ENCODE measurements at places on chromosomes 16 and 17.
A peak's percentile ranks its signal among the peaks of the same experiment; 100 is the strongest.

DNA sequence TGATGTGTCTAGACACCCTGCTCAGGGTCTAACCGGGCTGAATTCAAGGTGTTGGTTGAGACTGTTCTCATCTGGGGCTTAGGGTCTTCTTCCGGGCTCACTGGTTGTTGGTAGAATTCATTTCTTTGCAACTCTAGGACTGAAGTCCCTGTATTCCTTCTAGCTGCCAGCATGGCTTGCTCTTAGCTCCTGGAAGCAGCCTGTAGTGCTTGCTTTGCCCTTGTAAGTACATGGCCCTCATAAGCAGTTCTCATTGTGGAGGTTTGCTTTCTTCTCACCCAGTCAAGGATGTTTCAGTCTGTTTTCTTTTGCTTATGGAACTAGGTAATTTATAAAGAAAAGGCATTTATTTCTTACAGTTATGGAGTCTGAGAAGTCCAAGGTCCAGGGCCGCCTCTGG is 26.3 kb downstream of the COX10 start:
- no peak for DNase-seq

GRCh38 chr16:88931936-88932335 is 45.1 kb downstream of the CBFA2T3 start:
- DNase-seq: no peak

DNA sequence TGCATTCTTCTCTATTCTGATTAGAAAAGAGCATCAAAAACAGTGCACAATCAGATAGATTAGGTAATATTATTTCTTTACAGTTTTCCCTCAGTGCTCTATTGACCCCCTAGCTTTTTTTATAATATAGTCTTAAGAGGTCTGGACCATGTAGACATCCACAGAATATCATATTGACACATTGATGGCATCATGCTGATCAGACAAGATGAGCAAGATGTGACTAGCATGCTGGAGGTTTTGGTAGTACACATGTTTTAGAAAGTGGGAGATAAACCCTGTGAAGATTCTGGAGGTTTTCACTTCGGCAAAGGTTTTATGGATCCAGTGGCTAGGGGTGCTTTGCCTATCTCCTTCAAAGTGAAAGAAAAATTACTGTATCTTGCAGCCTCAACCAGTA is 2.8 kb upstream of the ABCA8 start:
- no peak for DNase-seq

DNA sequence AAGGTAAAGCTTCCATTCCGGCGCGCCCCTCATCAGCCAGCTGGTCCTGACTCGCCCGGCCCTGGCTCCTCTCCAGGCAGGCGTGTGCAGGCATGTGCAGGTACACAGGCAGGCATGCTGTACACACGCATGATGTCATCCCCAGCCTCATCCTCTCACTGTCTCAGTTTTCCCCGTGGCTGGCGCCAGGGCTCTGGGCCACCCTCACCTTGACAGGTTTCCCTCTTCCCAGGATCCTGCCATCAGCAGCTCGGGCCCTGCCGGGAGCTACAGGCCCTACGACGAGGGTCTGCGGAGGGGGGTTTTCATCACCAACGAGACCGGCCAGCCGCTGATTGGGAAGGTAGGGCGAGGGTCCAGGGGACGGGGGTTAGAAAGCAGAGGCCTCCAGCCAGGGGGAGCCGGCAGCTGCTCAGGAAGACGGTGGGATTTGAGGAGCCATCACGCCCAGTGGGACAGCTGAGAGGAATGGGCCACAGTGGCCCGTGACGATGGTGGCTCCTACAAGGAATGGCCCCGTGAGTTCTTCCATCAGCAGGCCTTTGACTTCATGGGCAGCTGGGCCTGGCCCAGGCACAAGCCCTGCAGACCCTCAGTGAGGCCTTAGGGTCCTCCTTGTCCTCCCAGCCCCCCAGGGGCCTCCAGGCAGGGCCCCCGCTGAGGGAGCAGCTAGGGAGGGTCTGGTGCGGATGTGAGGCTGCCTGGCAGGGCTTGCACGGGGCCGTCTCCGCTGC is 8.5 kb downstream of the GAA start:
- DNase-seq: no peak

- peak; percentile 43 for DNase-seq
Measured at GRCh38 chr16:12262454-12263180, 286.1 kb downstream of the SNX29 start.

DNA sequence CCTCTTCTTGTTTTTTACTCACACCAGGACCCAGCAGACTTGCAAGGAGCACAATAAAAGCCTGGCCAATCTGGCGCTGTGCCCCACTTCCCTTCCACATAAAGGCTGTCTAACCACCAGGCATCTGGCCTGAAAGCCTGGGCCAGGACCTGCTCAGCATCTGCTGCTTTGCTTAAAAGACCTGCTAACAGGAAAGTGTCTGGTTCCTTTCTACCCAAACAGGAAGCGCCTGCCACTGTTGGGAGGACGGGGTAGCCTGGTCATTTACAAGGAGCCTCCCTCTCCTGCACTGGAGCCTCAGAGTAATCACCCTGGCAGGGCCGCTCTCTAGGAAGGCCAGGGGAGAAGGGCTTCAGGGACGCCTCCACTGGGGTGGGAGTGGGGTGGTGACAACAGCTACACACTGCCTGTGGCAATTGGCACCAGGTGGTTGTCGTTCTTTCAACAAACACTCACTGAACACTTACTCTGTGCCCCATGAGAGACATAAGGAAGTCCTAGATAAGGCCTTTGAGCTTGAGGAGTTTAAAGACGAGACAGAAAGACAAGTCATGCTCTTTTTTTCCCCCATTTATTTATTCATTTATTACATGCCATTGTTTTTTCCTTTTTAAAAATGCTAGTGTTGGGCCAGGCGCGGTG is 6.3 kb upstream of the MMP28 start:
- DNase-seq: peak; percentile 85

DNA sequence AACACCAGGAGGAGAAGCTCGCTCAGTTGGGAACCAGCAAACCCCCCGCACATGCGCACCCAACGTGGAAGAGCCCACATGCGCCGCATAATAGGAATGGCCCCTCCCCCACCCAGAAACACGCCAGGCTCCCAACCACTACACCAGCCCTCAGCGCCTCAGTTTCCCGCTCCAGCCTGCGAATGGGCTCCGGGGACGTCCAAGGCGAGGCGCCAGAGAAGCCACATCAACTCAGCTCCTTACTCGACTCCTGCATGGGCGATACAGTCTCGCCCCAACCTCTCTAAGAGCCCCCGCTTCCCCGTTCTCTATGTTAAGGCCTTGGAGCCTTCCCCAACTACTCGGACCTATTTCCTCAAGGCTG is 504 bp downstream of the SRSF1 start:
- peak; percentile 90 for DNase-seq

GRCh38 chr17:33725675-33726271 is 432.7 kb upstream of the ASIC2 start:
- peak; percentile 23 for DNase-seq

GRCh38 chr17:66115246-66115645 is 76.7 kb downstream of the CEP112 start:
- DNase-seq: no peak

DNA sequence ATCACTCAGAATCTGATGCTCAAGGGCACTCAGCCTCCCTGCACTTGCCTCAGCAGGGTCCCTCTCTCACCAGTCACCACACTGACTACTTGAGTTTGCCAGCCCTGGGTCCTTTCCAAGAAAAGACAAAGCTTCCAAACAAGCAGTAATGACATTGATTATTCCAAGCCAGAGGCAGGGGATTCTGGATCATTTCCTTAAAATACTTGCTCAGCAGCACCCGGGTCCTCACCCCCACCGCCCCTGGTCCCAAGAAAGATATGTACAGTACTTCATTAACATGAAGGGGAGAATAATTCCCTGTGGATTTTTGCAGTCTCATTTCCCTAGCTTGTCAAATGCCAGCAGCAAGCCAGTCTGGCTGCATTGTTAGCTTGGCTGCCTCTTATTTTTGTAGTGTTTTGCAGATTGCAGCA is 83.2 kb upstream of the GNAO1 start:
- DNase-seq: peak; percentile 76

- DNase-seq: no peak
Measured at GRCh38 chr17:76081295-76082210, 2.6 kb downstream of the ZACN start.

DNA sequence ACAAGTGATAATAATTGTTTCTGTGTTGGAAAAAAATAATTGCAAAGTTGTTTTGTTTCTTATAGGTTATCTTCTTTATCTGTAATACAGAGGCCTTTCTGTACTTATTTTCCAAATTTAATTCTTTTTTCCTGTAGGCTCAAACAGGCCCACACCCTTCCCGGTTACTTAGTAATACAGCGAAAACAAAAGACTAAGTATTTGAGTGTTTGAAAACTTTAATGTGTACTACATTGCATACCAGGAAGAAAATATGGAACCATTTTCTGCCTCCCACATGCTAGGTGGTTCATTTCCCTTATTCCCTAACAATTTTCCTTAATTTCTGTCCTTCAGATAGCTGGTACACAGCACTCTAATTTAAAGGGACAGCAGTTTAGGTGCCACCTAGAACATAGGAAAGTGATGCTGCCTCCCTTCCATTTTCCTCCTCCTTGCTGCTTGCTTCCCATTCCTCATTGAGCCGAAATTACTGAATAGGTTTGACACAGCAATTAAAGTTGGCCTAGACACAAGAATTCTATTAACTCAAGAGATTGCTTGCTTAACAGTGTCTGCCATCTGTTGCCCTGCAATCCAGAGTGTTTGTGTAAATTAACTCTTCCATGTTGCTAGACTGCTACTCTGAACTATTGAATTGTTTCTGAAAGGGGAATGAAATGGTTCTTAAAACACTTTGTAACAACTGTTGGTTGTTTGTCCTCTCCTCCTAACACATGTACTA is 24.2 kb downstream of the CYB5B start:
- DNase-seq: peak; percentile 13

DNA sequence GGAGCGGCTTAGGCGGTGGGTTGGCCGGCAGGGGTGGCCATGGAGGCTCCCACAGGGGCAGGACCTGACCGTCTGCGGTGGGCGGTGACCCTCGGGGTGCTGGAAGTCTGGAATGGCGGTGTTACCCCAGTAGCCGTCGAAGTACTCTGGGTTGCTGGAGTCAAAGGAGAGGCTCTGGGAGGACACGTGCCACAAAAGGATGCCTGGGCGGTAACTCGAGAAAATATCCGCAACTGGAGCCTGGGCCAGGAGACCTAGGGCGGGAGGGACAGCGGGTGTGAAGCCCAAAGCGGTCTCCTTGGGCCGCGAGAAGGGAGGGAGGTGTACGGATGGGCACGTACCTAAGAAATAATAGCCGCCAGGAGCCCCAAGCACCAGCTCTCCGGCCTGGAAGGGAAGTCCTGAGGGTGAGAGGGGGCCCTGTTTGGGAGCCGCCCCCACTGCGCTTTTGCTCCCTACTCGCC is 4.6 kb downstream of the ITGA2B start:
- no peak for DNase-seq

DNA sequence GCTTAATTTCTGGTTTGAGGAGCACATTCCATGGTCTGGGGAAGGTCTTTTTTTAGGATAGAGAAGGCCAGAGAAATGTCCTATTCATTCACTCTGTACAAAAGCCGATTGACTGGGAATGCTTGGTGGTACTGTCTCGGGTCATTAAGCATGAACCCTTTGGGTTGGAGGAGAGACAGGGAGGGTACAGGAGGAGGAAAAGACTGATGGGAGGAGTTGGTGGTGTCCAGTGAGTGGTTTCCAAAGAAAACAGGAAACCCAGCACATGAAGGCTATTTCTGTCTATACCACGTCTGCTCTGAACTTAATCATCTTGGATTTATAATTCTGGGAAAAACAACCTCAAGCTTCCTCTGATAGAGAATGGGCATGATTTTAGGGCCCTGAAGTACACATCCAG is 111.9 kb downstream of the XYLT1 start:
- DNase-seq: no peak

DNA sequence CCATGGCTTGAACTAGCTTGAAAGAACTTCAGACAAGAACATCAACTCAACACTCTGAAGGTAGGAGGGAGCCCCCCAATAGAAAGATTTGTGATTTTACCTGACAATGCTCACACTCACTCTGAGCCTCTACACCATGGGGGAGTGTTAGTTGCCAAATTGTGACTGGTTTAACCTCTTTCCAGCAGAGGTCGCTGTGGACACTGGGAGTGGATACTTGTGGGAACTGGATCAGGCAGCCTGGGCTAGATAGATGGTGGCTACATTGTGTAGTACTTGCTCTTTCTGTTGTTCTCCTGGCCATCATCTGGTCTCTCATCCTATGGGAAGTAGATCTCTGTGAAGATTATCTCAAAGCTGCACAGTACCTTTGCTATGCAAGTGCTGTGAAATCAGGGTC is 2.9 kb downstream of the SMPD3 start:
- DNase-seq: peak; percentile 72

- no peak for DNase-seq
Measured at GRCh38 chr17:66949501-66949900, 15.0 kb upstream of the CACNG4 start.

DNA sequence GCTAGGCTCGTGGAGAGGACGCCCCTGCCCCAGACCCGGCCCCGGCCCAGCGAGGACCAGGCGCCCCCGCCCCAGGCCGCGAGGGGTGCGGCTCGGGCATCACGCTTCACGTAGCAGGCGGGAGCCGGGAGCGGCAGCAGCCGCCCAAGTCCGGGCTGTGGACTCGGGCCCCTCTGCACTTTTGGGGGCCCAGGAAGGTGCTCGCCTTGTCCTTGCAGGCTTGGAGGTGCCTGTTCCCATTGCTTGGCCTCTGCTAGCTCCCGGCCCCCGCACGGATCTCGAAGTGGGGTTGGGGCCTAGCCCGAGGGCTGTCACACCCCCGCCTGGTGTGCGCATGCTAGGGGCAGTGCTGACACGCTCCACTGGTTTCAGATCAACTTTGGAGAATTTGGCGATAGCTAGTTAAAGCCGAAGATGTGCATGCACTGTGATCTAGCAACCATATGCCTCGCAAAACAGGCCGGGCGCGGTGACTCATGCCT is 55.7 kb downstream of the WSB1 start:
- DNase-seq: no peak

GRCh38 chr17:76458580-76459490 is 5.9 kb upstream of the UBE2O start:
- DNase-seq: peak; percentile 50

- DNase-seq: no peak
Measured at GRCh38 chr16:53041320-53042051, 11.2 kb downstream of the CHD9NB start.

DNA sequence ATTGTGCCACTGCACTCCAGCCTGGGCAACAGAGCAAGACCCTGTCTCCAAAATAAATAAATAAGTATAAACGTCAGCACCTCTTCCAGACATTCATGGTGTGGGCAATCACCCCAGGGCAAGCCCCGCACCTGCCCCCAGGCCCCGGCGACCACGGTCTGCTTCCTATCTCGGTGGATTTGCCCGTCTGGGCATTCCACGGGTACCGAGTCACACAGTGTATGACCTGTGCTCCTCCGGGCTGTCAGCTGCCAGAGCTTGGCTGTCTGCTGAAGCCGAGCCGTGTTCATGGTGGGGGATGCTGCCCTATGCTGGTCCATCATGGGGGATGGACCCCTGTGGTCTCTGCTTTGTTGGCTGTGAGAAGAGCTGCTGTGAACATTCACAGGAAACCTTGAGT is 15.4 kb downstream of the CYBC1 start:
- no peak for DNase-seq

GRCh38 chr16:57565461-57565860 is 23.0 kb downstream of the ADGRG5 start:
- DNase-seq: no peak

DNA sequence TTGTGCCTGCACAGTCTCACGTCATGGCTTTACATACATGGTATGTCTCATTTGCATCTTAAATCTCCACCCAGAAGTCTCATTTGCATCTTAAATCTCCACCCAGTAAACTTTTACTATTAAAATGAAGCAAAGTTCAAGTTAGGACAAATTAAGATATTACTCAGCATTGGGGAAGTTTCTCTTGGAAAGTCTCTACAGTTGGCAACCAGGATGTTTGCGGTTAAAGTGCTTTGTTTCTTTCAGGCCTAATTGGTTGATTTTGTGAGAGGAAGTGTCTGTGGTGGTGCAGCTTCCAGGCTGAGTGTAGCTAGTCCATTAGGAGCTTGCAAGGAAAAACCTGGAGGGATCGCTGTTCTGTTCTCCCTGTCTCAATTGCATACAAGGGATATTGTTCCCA is 1373.3 kb upstream of the GOT2 start:
- DNase-seq: no peak

Data from brain (organoid and tissue), 16 donors.